Fibroblast of the aortic adventitia (primary cell): ENCODE measurements at places on chromosomes 11 and 22. TPM values are rescaled to one million over a fixed set of nuclear protein-coding genes. Genes with fewer than 3 reads are reported as not detected.

DNA sequence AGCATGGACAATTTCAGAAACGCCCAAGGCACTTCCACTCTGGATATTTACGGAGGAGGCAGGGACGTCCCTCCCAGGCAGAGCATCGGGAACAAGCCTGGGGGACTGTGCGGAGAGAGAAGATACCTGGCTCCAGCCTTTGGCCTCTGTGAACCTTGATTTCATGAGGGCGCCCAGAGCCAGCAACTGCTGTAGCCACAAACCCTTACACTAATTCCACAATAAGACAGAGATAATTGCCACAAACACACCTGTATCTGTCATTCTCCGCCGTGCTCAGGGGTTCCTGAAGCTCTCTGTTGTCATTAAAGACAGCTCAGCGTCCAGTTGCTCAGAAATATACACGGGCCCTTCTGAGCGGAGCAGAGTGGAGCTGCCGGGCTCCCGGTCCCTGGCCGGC lies 1292.1 kb downstream of the TBC1D22A start:
- no peak for DNase-seq

CALCA gene
- total RNA-seq = not detected in 2 replicates

GRCh38 chr11:35235936-35236666 lies 97.1 kb downstream of the CD44 start:
- DNase-seq = peak; percentile 25

GRCh38 chr11:7645206-7645605 lies 28.1 kb downstream of the CYB5R2 start:
- no peak for DNase-seq

- peak; percentile 69 for DNase-seq
Measured at GRCh38 chr11:11608783-11609232, 13.0 kb downstream of the GALNT18 start.

RBMXL2 gene
- not detected in 2 replicates for total RNA-seq

DNA sequence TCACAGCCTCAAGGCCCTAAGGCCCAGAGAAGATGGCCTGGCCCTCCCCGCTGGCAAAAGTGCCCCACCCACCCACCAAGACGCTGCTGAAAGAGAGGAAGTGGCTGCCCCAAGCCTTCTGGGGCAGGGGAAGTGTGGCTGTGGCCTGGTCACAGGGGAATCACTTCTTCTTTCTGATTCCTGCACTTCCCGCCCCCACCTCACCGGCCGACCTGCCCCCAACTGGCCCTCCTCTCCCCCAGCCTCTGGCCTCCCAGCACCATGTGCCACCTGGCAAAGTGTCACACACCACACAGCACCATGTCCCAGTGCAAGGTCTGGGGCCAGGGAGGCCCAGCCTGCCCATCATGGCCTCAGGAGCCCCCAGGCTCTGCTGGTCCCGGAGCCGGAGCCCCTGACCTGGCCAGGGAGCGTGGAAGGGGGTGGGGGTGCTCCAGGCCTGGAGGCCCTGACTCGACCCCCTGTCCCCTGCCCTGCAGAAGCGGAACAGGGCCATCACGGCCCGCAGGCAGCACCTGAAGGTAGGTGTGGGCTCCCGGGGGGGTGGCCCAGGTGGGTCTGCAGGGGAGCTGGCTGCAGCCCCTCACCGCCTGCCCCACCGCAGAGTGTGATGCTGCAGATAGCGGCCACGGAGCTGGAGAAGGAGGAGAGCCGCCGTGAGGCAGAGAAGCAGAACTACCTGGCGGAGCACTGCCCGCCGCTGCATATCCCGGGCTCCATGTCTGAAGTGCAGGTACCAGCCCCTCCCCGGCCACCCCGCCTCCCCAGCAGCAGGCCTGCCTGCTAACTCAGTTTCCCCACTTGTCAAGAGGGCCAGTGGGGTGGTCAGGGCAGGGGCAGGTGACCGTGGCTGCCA lies 1.4 kb downstream of the TNNI2 start:
- DNase-seq = no peak

OR8A1 gene
- not detected in 2 replicates for total RNA-seq
